ENCODE measurements at places on chromosomes 3 and 15.

DNA sequence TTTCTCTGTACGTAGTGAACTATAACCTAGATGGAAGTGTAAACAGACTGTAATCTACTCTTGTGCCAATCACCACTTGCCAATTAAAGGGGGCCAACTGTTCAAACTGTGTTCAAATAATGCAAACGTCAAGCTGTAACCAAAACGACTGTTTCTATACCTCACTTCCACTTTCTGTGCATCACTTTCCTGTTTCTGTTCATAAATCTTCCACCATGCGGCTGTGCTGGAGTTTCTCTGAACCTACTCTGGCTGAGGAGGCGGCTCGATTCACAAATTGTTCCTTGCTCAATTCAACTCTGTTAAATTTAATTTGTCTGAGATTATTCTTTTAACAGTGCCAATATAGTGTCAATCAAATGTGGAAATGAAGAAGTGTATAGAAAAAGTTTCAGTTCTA lies 206.7 kb upstream of the TBC1D5 start:
- no peak for DNase-seq

- DNase-seq: no peak
Measured at GRCh38 chr15:76178296-76179000, 118.7 kb downstream of the TMEM266 start.

- no peak for DNase-seq
Measured at GRCh38 chr3:46542344-46542743, 23.8 kb downstream of the LRRC2 start.

DNA sequence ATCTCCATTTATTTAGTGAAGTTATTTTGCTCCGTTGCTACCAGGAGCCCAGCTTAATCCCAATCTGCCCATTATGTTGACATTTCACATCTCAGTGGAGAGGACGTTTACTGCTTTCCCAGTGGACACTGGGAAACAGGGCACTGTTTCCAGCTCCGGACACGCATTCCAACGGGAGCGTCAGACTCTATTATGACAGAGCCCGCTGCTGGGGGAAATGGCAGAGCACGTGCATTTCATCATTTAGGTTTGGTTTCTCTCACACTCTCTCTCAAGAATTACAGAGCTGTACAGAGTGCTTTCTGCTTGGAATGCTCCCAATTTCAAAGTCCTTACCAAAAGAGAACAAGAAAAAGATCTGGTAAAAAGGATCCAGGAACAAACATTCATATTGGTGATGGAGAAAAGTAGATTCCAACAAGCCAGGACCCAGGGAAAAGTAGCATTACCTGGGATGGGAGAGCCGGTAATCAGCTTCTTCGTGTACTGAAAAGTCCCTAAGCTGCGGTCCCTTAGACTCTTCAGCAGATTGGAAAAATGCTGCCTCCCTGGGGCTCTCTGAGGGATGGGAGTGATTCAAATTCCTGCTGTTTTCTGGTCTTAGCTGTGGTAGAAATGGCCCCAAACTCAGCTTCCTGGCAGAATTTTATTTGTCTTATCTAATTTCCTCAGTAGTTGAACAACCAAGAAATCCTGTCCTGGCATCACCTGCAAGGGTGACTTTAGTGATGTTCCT lies 136.0 kb upstream of the THBS1 start:
- no peak for DNase-seq

DNA sequence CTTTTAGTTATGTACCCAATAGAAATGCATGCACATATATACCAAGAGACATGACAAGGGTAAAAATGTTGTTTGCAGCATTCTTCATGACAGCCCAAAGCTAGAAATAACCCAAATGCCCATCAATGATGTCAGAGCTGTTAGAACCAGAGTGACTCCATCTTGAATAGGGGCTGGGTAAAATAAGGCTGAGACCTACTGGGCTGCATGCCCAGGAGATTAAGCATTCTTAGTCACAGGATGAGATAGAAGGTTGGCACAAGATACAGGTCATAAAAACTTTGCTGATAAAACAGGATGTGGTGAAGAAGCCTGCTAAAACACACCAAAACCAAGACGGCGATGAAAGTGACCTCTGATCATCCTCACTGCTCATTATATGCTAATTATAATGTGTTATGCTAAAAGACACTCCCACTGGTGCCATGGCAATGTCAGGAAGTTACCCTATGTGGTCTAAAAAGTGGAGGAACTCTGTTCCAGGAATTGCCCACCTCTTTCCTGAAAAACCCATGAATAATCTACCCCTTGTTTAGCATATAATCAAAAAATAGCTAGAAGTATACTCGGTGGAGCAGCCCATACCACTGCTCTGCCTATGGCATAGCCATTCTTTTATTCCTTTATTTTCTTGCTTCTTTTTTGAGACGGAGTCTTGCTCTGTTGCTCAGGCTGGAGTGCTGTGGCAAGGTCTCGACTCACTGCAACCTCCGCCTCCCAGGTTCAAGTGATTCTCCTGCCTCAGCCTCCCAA lies 32.9 kb downstream of the ZBTB11 start:
- no peak for DNase-seq

DNA sequence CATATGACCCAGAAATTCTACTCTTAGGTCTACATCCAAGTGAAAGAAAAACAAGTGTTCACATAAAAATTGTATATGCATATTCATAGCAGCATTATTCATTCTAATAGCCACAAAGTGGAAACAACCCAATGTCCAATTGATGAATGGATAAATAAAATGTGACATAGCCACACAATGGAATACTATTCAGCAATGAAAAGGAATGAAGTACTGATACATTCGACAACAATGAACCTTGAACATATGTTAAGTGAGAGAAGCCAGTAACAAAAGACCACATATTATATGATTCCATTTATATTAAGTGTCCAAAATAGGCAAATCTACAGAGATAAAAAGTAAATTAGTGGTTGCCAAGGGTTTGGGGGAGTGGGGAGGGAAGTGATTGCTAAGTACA lies 70.2 kb upstream of the ACTC1 start:
- no peak for DNase-seq

GRCh38 chr3:178567611-178568010 lies 31.4 kb downstream of the KCNMB2 start:
- no peak for DNase-seq

GRCh38 chr15:66019368-66019767 lies 150.1 kb downstream of the RAB11A start:
- DNase-seq: no peak

- DNase-seq: no peak
Measured at GRCh38 chr15:48671103-48672022, 25.9 kb upstream of the FBN1 start.

GRCh38 chr3:5347486-5347885 lies 160.0 kb downstream of the EDEM1 start:
- no peak for DNase-seq

Data from T follicular helper cell (primary cell).